ENCODE measurements at places on chromosomes 5 and 9.

DNA sequence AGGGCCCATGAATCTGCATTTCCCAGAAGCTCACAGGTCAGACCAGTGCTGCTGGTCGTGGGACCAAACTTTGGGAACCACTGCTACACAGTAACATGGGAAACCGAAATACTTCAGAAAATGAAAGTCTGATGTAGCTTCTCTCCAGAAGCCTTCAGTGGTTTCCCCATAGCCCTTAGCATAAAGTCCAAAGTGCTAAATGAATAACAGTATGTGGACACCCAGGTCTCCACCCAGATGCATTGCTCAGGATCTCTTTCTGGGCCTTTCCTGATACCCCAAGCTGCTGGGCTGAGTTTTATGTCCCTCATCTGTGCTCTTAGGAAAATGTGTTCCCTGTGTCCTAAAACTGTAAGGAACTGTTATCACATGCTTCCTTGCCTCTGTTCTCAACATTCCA lies 100.4 kb downstream of the NFIB start:
- no peak for DNase-seq

- no peak for DNase-seq
Observed at GRCh38 chr5:73587923-73588322, 22.4 kb downstream of the UTP15 start.

- DNase-seq, result no peak
Observed at GRCh38 chr5:145407300-145408047, 427.7 kb downstream of the PRELID2 start.

DNA sequence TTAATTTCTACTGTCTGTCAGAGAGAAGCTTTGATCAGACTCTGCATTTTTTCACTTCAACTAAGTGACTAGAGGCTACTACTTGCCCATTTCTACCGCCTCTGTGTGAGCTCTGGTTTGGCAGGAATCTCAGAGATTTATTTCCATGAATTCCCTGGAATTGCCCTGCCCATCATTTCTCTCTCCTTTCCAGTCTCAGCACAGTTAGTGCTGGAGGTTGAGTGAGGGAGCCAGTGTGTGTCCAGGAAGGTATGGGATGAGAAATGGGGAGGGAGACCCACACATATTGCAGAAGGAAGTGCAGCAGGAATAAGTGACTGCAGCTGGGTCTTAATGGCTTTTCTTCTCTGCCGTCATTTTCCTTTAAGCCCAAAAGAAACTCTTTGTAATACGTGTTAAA lies 443.1 kb upstream of the ZNF462 start:
- no peak for DNase-seq

GRCh38 chr9:7509576-7510145 lies 289.9 kb downstream of the DMAC1 start:
- DNase-seq, result no peak

DNA sequence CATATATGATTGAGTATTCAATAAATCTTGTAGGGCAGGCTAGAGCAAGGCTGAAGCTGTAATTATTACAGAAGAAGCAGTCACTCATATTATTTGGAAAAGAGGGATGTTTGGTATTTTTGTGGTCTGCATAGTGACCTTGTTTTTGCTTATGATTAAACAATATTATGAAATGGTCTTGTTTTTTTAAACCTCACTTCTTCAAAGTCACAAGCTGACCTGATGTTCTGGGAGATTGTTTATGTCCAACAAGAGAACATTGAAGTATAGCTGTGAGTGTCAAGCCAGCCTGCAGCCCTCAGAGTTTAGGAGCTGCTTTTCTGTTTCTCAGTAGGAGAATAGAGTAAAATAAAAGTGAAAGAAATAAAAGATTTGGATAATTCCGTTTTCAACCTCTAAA lies 342.2 kb downstream of the LRRC70 start:
- no peak for DNase-seq

GRCh38 chr9:38136386-38136785 lies 67.4 kb upstream of the SHB start:
- DNase-seq, result no peak

GRCh38 chr5:133262690-133263089 lies 210.9 kb downstream of the HSPA4 start:
- no peak for DNase-seq

- DNase-seq, result no peak
Observed at GRCh38 chr9:96029722-96030530, 154.4 kb downstream of the ERCC6L2 start.

Data from hematopoietic multipotent progenitor cell treated with erythropoietin and hydrocortisone succinate and interleukin-3 and kit ligand, for 6 days (in vitro differentiated cells).